ENCODE measurements at places on chromosomes 2 and 18.

- no peak for DNase-seq
Measured at GRCh38 chr2:62806231-62806630, 100.7 kb downstream of the EHBP1 start.

- DNase-seq: no peak
Measured at GRCh38 chr2:85823951-85824350, 64.8 kb downstream of the ST3GAL5 start.

GRCh38 chr18:9106800-9107584 lies 4.5 kb downstream of the NDUFV2 start:
- no peak for DNase-seq

DNA sequence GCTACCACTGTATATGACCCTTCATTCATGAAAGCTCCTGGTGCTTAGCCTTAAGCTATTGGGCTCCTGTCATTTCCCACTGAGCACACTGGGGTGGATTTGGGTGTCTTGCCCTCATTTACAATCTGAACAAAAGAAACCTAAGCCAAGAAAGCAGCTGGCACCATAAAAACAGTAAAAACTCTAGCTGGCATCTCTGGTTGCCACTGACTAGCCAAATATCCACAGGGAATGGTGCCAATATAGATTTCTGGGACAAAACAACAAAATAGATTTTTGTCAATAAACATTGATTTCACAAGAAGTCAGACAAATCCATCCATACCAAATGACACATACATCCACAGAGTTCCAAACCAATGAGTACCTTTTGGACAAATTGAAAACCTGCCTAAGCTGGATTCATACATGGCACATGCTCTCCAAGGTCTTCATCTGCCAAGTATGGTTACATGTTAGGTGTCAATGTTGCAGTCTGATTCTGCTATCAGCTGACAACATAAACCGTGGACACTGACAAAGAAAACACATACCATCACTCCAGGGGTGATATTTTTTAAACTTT lies 1081.5 kb upstream of the ZEB2 start:
- DNase-seq: no peak

DNA sequence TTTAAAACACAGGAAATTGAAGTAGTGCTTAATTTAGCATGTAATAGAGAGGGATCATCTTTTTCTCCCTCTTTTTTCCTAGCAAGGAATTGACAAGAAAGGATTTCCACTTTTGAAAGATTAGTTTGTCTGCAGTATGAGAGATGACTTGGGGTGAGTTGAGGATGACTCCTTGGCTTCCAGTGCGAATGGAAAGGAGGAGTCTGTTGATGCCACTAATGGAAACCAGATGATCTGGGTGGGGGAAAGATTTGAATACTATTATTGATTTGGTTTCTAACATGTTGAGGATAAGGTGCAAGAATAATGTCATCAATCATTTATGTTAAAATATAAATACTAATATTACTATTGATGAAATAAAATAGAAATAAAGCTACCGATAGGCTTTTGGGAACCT lies 205.4 kb downstream of the PPP1R1C start:
- DNase-seq: no peak

DNA sequence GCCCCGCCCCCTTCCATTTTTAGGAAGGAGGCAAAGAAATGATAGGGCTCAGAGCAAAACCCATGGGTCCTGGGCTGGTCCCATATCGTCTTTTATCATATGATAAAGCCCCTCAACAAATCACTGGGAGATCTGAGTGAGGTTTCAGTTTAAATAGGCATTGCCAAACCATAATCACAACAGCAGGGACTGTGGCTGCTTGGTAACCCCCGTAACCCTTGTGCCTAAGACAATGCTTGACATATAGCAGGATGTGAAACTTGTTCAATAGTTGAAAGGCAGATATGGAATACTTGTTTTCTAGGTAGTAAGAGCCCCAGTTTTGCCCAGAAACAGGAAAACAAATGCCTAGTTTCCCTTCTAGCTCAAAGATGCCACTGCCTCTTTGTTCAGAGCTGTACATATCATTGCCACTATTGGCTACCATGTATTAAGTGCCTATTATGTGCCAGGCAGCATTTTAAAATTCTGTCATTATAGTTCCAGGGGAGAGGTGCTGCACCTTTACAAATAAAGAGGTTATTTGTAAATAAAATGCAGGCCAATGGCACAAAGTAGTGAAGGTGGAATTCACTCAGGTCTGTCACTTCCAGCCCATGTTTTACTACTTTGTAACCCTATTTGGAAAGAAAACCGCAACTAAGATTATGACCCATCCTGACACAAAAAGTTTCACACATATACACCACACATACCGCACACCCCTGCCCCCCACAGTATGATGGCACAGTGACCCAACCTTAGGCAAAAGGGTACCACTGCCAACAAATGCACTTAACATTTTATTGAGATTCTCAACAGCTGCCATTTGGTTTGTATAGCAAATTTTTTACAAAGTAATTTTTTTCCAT lies 14.2 kb downstream of the NAGK start:
- DNase-seq: no peak

GRCh38 chr2:105143467-105144151 lies 97.9 kb upstream of the GPR45 start:
- DNase-seq: no peak

GRCh38 chr2:31693882-31694281 lies 113.1 kb upstream of the SRD5A2 start:
- DNase-seq: no peak

DNA sequence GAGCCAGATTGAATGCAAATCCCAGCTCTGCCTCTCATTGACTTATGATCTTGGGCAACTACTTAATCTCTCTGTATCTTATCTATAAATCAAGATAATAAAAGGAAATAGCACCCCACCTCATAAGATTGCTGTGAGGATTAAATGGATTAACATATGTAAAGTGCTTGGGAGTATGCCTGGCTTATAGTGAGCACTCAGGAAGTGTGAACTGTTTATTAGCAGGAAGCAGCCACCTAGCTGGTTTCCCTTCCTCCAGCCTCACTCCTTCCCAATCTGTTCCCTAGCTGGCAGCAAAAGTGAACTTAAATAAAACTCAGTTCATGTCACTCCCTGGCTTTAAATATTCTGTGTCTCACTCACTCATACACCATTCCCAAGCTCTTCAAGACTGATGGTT lies 526.6 kb upstream of the PKDCC start:
- DNase-seq: no peak

DNA sequence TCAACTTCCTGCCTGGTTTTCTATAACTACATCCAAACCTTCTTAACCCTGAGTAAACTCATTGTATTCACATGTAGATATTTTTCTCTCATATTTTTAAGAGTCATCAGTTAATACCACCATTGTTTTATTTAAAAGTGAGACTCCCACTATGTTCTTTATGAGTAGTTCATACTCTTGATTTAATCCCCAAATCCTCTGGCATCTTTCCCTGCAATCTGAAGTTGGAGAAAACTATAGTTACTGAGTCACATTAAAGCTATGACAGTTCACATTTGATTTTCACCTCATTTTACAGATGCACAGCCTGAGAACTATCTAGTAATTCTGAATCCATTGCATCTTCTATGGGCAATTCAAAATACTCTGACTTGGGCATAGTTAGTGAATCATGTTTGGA lies 1358.7 kb upstream of the NRXN1 start:
- DNase-seq: no peak

DNA sequence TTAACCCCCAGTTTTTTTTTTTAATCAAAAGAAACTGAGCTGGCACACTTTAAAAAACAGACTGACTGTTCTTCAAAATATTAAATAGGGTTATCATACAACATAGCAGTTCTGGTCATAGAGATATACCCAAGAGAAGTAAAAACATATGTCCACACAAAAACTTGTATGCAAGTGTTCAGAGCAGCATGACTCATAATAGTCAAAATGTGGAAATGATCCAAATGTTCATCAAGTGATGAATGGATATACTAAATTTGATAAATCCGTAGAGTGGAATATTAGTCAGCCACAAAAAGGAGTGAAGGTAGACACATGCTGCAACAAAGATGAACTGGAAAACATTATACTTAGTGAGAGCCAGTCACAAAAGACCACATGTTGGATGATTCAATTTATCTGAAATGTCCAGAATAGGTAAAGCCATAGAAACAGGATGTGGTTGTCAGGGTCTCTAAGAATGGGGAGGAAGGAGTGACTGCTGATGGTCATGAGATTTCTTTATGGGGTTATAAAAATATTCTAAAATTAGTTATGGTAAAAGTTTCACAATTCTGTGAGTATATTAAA lies 5.1 kb downstream of the SMIM21 start:
- no peak for DNase-seq

GRCh38 chr2:20291106-20291564 lies 59.5 kb downstream of the PUM2 start:
- DNase-seq: no peak

- DNase-seq: no peak
Measured at GRCh38 chr2:27522400-27522945, 25.8 kb downstream of the GCKR start.

DNA sequence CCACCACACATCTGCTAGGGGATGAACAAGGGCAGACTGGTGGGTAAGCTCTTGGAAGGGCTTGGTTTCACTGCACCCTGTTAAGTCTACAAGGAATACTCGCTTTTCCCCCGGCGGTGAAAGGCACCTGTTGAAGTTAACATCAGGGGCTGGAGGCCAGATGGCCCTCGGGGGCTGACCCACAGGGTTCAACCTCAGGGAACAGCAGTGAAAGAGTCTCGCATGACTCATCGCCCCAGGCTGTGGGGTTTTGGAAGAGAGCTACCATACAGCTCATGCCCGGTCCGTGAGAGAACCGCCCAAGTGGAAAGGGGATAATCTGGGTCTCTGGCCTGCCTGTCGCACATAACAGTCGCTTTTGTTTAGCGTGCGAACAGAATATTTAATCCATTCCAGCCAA lies 748.0 kb downstream of the DPP10 start:
- no peak for DNase-seq

GRCh38 chr2:29518010-29518409 lies 402.8 kb downstream of the CLIP4 start:
- no peak for DNase-seq

- no peak for DNase-seq
Measured at GRCh38 chr2:161233858-161234431, 73.7 kb downstream of the TANK start.

DNA sequence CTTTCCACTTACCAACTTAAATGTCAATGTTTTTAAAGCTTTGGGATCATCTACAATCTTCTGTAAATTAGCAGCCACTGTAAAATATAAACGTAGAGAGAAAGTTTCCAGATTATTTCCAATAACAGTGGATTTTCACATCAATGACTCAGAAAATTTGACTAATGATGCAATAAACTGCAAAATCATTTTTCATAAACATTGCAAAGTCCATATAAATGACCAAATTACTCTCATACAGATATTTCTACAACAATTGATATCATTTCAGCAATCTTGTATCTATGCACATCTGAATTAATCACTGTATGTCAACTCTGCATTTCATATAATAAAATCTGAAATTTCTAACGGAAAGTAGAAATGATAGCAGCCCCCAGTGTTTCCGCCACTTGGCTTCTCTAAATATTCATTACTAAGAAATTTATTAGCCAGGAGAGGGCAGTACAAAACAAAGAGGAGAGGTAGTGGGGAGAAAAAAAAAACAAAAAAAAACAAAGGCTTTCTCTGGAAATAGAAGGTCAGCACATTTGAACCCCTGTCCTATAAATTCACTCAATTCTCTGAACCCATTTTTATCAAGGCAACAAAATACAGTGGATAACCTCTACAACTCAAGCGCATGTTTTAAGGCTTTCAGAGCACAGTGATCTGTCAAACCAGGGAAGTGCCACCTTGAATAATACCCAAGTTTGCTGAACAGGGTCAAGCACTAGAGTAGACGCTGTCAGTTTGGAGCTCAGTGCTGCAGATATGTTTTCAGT lies 282.6 kb downstream of the STK39 start:
- DNase-seq: no peak

DNA sequence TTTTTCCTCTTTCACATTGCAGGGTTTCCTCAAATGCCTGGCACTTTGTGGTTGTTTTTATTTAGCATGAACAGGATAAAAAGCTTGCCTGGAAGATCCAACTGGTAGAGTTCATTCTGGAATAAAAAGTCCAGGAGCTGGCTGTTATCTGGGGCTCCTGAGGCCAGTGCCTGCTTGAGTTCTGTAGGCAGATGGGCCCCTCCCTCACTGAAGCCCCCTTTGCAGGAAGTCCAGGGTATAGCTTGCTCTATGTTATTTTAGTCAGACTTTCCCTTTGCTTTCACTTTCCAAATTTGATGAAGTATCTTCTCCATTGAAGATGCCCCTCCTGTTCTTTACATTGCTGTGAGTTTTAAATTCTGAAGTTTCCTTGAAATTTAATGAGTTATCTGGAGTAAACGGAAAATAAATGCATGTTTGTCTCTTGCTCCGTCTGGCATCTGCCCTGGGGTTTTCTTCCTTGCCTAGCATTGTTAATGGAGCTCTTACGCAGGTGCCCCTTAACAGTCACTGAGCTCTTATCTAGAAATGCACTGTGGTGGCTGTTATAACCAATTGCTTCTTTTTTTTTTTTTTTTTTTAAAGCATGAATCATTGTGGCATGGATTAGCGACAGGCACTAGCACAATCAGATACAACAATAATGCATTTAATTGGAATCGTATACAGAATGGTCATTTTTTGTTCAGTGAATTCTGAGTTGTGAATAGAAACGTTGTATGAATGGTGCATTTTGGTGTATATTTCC lies 27.0 kb upstream of the LPIN1 start:
- no peak for DNase-seq

DNA sequence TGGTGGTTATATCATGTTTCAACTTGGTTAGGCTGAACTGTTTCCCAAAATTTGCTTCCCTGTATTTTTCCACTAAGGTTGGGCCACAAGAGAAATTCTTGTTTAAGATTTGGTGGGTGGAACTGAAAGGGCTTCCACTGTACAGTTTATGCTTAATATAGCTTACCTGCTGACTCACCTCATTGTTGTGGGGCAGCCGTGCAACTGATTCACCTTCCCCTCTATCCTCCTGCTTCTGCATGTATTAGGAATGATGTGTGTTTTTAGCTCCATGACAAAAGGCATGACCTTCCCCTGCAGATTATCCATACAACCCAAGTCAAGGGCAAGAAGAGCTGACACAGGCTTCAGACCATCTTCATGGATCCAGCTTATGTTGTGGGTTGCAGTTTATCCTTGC lies 98.4 kb upstream of the GULP1 start:
- no peak for DNase-seq

DNA sequence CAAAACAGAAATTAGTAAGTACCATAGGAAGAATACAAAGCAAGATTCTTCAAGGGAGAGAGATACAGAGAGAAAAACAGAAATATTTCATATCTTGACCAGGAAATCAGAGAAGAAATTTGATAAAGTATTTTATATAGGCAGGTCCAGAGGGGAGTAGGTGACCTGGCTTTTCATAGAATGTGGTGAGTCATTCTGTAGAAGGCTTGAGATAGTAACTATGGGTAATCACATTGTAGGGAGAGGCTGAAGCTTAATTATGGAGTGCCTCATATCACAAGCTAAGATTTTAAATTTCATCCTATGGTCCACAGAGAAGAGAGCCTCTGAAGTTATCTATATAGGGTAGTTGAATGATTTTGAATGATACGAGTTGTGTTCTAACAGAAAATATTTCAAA lies 195.0 kb upstream of the CYRIA start:
- DNase-seq: no peak

DNA sequence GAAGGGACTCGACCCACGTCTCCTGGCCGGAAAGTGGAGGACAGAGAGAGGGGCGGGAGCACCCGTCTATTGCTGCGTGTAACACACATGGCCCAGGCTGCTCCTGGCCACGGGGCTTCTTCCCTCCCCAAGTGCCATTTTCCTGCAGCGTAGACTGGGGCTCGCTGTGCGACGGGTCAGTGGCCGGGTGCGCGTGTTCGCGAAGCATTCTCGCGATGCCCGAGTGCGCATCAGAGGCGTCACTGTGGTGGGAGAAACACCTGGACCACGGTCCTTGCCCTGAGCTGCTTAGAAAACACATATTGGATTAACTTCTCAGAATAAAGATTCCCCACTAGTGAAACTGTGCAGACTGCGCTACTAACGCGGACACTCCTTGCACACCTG lies 200.8 kb downstream of the EIPR1 start:
- no peak for DNase-seq

All from activated CD4-positive, alpha-beta T cell treated with anti-CD3 and anti-CD28 coated beads for 1 hour (primary cell).